CD4-positive, alpha-beta memory T cell (primary cell): ENCODE measurements at places on chromosomes 1 and 21. TPM values are rescaled to one million over a fixed set of nuclear protein-coding genes. Genes with fewer than 3 reads are reported as not detected.
A peak's percentile ranks its signal among the peaks of the same experiment; 100 is the strongest.

ATAD3B gene
- total RNA-seq = 53.8 TPM

NBPF6 gene
- total RNA-seq = not detected

SLC22A15 gene
- 1.2 TPM for total RNA-seq

ATP6V1G3 gene
- not detected for total RNA-seq

LAPTM5 gene
- total RNA-seq = 587 TPM

DNA sequence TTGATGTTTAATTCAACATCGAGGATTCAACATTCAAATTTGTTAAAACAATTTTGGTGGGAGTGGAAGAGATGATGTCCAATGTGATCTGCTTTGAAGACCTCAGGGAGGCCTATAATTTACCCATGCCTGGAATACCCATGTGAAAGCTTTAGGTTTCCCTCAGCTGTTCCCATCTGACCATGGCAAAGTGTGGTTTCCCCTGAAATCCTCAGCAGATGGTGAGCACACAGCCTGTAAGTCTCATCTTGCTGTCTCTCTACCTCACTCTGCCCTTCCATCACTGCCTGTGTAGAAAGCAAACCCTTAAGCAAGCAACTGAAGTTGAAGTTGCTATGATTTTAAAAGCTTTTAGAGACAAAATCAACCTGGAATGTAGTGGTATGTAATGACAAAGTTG lies 80.1 kb upstream of the ATF3 start:
- H3K4me1 ChIP-seq = no peaks in the 10 kb centered on the region
- DNase-seq = no peak
- H3K27me3 ChIP-seq = no peaks in the 10 kb centered on the region
- H3K27ac ChIP-seq = no peak overlapping the region

GRCh38 chr21:45519182-45519581 lies 23.1 kb downstream of the SLC19A1 start:
- H3K4me3 ChIP-seq = no peak overlapping the region
- no peaks in the 10 kb centered on the region for H3K36me3 ChIP-seq
- no peaks in the 10 kb centered on the region for H3K27me3 ChIP-seq
- no peaks in the 10 kb centered on the region for H3K4me1 ChIP-seq
- no peak for DNase-seq

GRCh38 chr1:184276416-184276815 lies 110.4 kb upstream of the C1orf21 start:
- no peak overlapping the region for H3K27ac ChIP-seq
- no peaks in the 10 kb centered on the region for H3K27me3 ChIP-seq
- no peak for DNase-seq
- no peaks in the 10 kb centered on the region for H3K4me1 ChIP-seq
- H3K36me3 ChIP-seq = no peaks in the 10 kb centered on the region

GRCh38 chr1:29453502-29454240 lies 217.3 kb downstream of the PTPRU start:
- no peaks in the 10 kb centered on the region for H3K36me3 ChIP-seq
- no peak overlapping the region for H3K27ac ChIP-seq
- no peaks in the 10 kb centered on the region for H3K27me3 ChIP-seq
- H3K4me1 ChIP-seq = no peaks in the 10 kb centered on the region
- no peak overlapping the region for H3K4me3 ChIP-seq

GRCh38 chr21:29195981-29196669 lies 65.7 kb downstream of the MAP3K7CL start:
- no peak overlapping the region for H3K27ac ChIP-seq
- peak overlapping the region; percentile 42 for H3K4me3 ChIP-seq
- H3K27me3 ChIP-seq = no peaks in the 10 kb centered on the region
- no peaks in the 10 kb centered on the region for H3K36me3 ChIP-seq

GRCh38 chr1:109369167-109369746 lies 28.5 kb downstream of the SORT1 start:
- no peak overlapping the region for H3K27ac ChIP-seq
- no peaks in the 10 kb centered on the region for H3K36me3 ChIP-seq
- DNase-seq = no peak
- H3K4me3 ChIP-seq = no peak overlapping the region

- DNase-seq = peak; percentile 34
- no peaks in the 10 kb centered on the region for H3K36me3 ChIP-seq
- H3K4me1 ChIP-seq = peaks cover 37% of the 10 kb centered on the region
Measured at GRCh38 chr1:229557913-229558414, 543 bp downstream of the ABCB10 start.
